ENCODE measurements at places on chromosomes 7 and 10.

GRCh38 chr10:116720668-116721546 lies 21.5 kb downstream of the HSPA12A start:
- no peak for DNase-seq

DNA sequence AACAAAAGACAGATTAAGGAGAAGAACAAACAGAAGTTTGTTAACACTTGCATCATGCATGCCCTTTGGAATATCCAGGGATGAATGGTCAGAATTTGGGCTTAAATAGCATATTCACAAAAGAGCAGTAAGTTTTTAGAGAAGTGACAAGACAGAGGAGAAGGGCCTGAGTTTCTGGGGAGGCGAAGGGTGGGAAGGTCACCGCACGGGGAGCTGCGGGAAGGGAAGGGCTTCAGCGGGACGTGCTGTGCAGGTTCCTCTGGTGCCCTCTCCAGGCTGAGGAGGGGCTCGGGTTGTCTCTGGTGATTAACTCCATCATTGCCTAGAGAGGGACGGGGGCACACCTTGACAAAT lies 10.4 kb upstream of the ZNF22 start:
- no peak for DNase-seq

DNA sequence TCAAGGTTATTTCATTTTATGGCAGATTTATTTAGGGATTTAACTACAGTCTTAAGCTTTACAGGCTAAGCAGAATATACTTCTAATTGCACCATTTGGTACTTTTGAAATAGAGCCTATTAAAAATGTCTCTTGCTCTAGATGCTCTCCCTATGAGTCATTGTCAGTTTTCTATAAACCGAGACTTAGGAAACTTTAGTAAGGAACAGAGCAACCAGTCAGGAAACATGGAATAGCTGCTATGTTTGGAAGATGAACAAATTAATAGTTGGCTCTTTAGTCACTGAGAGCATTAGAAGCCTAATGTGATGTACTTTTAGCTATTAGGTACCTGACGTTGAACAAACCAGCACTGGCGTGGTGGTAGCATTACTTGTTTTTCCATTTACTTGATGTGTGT lies 35.3 kb downstream of the INPP5F start:
- DNase-seq = no peak

DNA sequence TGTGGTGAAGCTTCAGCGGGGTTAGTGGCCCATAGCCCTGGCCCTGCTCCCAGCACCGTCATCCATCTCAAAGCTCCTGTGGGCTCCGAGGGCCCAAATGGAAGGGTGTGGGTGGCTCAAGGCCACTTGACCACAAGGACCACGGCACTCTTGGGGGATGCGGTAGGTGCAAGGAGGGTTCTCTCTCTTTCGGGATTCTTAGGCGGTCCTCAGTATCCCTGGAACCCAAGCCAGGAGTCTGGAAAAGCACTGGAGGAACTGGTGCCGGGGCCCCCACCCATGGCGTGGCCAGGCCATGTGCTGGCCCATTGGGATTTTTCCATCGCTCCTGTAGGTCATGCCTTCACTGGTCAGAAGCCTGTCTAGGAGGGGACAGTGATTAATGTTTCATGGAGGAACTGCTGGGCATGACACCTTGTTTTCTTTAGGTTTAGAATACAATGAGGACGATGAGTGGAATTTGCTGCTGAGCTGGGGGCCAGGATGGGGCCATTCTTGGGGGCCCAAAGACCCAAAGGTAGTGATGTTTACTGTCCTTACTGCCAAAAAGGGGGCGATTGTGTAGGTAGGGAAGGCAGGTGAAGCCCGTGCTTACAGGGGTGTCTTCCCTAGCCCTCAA lies 16.7 kb downstream of the AQP1 start:
- DNase-seq = no peak

DNA sequence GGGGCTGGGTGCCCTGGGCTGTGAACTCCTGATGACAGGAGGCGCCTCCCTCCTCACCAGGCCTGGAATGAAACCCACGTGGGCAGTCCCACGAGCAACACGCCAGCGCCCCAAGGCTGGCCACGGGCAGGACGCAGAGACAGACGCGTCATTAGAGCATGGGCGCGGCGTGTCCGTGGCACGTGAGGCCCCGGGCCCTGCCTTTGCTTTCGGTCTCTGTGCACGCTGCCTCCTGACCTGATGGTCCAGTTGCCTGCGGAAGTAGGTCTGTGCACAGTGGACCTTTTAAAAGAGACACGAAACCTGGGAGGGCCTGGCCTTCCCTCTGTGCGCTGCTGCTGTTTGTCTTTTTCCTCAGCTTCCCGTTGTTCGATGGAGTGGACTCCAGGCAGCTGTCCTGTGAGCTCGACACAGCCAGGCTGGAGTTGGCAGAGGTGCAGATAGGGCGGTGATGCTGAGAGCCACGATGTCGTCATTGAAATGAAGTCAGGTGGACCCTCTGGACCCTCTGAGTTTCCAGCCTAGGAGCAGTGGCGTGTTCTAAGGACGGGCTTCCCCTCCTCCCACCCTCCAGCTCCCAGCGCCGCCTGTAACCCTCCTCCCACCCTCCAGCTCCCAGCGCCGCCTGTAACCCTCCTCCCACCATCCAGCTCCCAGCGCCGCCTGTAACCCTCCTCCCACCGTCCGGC lies 40.1 kb upstream of the CFAP46 start:
- DNase-seq = no peak

- peak; percentile 28 for DNase-seq
These were observed 163.7 kb downstream of the SEMA3D start for GRCh38 chr7:85023066-85023712.

- DNase-seq = no peak
These were observed 105.1 kb downstream of the GATA3 start for GRCh38 chr10:8159341-8160165.

DNA sequence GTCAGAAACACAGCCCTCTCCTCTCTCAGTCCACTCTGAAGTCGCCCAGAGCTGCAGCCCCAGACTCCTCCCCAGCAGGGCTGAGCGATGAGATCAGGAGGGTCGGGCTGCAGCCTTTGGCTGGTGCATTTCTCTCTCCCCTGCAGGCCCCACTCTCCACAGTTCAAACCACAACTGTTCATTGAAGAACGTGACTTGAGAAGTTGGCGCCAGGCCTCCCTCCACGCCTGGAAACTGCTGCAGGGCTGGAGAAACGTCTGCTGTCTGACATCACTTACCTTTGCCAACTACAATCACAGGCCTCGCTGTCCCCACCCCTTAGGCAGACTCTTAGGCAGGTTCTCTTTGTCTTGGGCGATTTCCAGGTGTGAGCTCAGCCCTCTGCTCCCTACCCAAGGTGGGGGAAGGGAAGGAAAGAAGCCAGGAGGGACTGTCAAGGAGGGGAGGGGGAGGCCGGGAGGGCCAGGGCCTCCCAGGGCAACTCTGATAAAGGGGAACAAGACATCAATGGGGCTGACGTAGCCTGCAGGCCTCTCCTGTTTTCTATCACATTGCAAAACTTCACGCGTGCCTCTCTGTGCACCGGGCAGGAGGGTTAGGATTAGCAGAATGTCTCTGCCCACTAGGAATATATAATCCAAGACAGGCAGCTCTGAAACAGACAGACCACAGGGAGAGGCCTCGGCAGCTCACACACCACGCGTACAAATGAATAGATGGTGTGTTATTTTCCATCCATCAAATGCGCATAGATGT lies 32.7 kb downstream of the CALML5 start:
- DNase-seq = peak; percentile 40

DNA sequence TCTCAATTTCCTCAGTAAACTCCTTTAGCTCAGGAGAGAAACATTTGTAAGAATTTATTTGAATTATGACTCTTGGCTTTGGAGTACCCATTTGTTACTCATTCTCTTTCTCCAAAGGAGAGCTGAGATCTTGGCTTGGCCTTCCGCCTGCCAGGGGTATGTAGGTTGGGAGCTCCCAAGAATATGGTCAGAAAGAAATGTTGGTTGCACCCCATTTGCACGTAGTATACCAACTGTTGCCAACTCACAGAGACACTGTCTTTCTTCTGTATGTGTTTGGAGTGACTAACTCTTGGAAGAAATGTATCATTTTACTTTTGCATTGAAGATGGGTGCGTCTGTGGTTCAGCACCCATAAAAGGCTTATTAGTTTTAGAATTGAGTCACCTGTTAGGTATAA lies 708.5 kb upstream of the SORCS1 start:
- no peak for DNase-seq

DNA sequence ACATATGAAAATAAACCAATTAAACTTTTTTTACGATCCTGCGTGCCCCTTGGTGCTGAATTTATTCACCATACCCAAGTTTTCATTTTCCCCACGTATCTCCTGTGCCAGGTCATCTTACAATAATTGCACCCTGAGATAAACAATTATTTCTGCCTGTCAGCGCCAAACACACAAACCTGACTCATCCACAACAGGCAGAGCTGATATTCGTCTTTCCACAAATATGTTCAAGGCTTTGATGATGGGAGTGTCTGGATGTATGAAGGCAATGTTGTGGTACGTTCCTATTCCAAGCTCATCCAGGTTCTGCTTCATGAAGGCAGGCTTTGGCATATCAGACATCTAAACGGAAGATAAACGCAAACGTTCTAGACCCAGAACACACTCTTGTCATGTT lies 45.8 kb upstream of the RHEB start:
- no peak for DNase-seq

DNA sequence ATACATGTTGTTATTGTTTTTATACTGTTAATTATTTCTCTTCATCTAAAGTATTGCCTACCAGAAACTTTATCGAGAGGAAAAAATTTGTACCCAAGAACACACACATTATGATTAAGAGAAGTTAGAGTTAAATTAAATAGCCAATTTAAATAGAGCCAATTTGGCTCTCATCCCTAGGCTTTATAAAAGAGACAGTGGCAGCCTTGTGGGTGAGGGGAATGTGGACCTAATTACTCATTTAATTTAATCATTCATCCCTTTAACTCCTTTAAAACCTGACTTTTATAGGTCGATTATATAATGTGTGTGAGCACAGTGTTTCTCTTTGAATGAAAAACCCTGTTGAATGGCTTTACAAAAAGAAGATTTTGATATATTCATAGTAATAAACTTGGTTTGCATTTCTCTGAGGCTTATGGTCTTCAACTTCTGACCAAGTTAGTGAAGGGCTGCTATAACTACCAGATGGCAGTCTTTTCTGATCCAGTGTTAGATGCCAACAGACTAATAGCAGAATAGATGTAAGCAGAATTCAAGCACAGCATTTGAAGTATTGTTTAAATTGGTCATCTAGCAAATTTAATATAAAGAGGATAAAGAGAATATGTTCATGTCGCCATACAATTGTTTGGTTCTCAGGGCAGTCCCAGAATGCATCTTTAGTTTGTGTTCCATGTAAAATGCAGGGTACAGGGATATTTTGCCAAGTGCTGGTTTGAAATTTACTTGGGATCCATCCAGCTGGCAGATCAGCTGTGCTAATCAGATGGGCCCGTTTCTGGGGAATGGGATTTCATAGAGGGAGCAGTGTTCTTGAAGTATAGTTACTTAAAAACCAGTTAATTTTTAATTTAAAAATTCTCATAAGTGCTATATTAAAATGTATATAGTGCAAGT lies 25.3 kb downstream of the ADD3 start:
- no peak for DNase-seq

DNA sequence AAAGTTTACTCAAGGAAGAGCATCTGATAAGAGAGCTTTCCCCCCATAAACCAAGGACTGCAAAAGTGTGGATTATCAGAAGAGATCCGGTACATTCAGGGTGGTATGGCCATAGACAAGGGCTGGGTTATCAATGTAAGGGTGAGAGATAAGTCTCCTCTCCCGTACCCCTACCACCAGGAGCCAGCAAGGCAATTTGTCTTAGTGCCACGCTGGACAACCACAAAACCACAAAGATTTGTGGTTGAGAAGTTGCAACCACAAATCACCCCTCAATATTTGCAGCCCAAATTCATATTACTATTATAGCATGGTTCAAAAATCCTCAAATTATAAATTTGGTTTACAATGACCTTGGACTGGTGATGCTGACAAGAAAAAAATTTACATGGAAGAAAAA lies 2.3 kb upstream of the ZSCAN25 start:
- DNase-seq = no peak

DNA sequence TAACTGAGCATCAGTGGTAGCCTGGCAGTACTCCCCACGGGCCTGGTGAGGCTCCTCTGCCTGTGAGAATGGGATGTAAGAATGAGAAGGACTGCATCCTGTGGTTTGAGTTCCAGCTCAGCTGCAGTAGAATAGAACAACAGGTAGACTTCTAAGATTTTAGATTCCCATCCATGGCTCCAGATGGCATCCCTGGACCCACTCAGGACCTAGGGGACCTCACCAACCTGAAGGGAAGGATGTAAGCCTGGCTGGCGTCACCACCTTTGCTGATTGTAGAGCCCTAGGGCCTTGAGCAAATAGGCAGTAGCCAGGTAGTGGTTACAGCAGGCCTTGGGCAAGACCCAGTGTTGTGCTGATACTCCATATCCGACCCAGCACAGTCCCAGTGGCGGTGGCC lies 9.6 kb upstream of the AOC1 start:
- no peak for DNase-seq

DNA sequence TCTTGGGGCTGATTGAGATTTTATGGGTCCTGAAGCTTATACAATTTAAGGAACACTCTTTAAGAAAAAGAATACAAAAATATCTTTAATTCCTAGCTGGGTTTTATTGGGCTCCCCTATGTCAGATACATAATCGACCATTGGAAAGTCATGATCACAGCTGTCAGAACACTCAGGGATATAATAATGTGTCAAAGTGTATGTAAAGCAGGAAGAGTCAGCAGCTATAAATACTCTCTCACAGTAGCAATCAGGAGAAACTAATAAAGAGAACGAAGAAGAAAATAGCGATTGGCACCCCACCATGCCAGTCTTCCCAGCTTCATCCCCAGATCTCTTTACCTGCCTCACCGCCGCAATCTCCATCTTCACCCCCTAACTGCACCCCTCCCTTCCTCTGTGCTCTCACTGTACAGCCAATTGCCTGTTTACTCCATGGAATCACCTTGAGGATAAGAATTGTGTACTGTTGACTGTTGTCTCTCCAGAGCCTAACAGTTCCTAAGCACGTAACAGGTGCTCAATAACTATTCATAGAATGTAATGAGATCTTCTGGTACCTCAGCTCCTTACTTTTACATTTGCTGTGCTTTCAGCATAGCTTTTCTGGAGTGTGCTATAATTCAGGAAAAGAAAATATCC lies 24.0 kb upstream of the WNT8B start:
- no peak for DNase-seq

- no peak for DNase-seq
These were observed 140.8 kb downstream of the GLCCI1 start for GRCh38 chr7:8109196-8110022.

DNA sequence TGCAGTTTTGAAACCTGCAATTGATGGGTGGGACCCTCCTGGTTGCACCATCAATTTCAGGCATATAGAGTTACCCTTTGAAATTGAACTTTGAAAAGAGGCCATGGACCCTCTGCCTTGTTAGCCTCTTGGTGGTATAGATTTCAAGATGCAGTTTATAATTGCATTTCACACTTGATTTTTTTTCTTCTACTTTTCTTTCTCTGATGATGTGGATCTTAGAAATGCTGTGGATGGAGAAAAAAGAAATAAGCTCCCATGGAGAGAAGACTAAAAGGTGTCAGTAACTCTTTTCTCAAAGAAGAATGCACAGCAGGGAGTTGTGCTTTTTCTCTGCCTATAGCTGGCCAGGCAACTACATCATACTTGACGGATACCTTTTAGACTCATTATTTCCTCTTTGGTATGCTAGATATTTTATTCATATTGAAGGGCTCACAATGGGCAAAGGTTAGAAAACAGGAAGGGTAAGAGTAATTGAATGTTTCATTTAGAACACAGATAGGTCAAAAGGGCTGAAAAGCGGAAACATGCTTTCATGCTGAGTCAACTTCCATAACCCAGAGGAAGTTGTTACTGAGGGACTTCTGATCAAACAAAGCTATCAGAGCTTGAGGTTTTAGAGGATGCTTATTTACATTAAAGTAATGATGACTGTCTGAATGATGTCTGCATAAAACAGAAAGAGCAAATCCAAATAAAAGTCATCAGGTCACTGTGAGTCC lies 773.2 kb upstream of the LRRN3 start:
- DNase-seq = no peak

Data from Jurkat, Clone E6-1 (cell line).